Activated CD8-positive, alpha-beta memory T cell treated with anti-CD3 and anti-CD28 coated beads for 1 hour (primary cell): ENCODE measurements at places on chromosomes 6 and 20.

DNA sequence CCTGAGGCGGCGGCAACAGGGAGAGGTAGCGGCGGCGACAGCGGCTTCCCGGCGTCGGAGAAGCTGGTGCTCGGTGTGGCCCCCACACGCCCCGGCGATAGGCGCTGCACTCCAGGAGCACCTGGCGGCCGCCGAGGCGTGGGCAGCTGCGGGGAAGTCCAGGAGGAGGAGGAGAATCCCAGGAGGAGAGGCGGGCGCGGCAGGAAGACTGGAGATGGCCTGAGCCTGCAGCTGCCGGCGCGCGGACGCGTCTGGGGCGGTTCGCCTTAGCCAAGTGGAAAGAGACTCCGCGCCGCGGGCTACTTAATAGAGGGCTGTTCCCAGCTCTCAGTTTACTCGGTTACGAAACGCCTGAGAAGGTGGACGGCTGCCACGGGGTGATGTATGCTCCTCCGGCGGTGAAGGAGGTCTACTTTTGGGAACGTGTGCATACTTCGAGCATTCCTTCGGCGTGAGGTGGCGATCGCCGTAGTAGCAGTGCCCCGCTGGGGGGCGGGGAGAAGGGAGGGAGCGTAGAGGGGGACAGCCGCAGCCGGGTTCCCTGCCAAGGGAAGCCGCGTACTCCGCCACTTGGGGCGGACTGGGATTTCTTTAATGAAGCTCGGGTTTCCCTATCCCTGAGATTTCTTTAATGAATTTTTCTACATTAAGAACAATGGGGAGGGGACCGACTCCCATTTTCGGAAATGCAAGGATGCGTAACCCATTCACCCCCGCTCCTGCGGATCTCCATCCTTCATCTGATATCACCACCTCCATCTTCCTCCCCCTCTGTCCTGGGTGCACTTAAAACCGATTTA is at the start of gene COL12A1:
TSS of gene COL12A1 (minus strand) at position 278 of the 800 bp plus-strand sequence. CDS start 3,261 bp downstream, outside the sequence.
- no peak for DNase-seq

DNA sequence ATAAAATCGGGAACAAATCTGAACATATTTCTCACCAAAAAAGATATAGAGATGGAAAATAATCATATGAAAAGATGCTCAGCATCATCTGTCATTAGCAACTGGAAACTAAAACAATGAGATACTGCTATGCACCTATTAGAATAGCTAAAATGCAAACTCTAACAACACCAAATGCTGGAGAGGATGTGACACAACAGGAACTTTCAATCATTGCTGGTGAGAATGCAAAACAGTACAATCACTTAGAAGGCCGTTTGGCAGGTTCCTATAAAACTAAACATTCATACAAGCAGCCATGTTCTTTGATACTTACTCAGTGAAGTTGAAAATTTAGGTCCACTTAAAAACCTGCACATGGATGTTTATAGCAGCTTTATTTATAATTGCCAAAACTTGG is 67.0 kb downstream of the FAM50B start:
- no peak for DNase-seq

GRCh38 chr6:33995309-33996119 is 150.4 kb downstream of the GRM4 start:
- no peak for DNase-seq

GRCh38 chr6:138785980-138786379 is 9.9 kb upstream of the ECT2L start:
- DNase-seq = no peak

- DNase-seq = no peak
These were observed 15.2 kb downstream of the GTPBP2 start for GRCh38 chr6:43613721-43614395.

DNA sequence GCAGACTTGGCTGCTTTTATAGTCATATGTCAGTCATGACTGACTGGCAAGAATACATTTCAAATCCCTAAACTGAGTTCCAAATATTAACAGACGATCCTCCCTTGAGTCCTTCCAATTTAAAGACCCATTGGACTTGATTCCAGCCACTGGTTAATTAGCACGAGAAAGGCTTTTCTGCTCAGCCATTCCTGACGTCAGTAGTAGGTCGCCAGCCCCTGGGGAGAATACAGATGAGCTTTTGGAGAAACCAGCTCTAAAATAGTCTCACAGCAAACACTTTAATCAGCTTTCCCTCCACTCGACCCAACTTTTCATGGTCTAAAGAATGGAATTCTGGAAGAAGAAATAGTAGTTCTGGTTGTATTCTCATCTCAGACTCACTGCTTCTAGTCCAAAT is 91.6 kb downstream of the SLC22A3 start:
- no peak for DNase-seq

- DNase-seq = no peak
These were observed 46.7 kb downstream of the TRERF1 start for GRCh38 chr6:42405021-42405420.

DNA sequence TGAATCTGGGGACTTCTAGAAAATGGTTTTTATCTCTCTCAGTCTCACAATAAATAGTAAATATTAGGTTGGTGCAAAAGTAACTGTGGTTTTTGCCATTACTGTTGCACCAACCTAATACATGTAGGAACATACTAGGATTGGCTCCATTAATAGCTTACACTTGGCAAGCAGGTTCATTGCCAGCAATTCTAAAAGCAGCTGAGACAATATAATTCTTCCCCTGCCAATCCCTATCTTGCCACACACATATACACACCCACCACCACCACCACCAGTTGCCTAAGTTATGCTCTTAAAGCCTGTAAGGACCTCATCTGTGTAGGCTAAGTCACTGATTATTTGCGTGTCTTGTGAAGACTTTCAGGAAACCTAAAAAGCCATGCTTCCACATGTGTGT is 145.1 kb downstream of the KIF16B start:
- no peak for DNase-seq

DNA sequence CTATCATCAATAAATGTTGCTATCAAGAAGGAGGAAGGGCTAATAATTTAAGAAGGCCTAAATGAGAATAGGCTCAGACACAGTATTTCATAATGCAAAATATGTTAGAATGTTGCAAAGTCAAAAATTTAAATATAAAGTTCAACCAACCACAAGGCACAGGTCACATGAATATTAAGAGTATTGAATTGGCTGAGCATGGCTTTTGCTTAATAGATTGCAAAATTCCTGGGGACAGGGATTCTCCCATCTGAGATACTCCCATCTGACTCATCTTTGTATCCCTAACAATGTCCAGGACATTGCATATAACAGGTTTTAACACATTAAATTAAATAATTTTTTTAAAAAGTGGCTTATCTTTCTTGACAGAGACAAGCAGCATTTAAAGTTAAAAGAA is 32.9 kb upstream of the UTRN start:
- DNase-seq = no peak

- DNase-seq = no peak
These were observed 2.3 kb upstream of the SIRPB2 start for GRCh38 chr20:1493536-1493935.

DNA sequence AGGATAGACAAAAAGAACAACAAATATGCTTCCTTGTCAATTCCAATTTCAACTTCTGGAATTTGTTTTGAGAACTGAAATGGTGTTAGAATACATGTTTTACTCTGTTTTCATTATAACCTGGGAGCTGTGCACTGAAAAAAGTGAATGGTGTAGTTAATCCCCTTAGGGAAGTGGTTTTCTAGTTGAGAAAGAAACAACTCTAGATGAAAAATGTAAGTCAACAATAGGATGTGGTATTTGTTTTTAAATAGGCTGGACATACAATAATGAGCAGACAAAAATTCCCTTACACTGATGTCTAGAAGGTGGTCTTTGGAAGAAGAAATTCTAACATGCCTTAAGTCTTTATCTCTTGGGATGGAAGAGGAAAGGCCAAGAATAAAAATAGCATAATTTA is 59.9 kb upstream of the TINAG start:
- DNase-seq = no peak

DNA sequence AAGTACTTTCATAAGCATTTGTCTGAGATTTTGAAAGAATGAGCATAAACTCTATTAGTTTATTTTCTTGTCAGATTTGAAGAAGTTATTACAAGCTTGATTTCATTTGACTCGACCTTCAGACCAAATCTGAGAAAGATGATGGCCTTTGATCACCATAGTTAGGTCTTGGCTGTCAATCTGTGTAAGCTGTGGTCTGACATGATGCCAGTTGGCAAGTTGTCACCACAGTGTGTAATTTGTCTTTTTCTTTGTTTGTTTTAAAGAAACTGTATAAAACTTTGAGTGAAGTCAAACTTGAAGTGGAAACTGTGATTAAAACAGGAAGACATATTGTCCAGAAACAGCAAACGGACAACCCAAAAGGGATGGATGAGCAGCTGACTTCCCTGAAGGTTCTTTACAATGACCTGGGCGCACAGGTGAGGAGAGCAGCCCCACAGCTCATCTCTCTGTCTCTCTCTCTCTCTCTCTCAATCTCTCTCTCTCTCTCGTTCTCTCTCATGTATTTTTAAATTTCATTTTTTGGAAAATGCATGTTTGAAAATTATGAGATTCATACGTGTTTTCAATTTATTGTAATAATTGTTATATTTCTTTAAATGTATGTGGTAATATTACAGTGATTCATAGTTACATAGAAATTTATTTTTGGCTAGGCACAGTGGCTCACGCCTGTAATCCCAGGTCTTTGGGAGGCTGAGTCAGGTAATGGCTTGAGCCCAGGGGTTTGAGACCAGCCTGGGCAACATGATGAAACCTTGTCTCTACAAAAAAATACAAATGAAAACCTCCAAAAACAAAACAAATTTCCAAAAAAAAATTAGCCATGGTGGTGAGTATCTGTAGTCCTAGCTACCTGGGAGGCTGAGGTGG is 208.1 kb downstream of the UTRN start:
- DNase-seq = no peak

- no peak for DNase-seq
These were observed 294.7 kb downstream of the FRK start for GRCh38 chr6:115765966-115766365.

DNA sequence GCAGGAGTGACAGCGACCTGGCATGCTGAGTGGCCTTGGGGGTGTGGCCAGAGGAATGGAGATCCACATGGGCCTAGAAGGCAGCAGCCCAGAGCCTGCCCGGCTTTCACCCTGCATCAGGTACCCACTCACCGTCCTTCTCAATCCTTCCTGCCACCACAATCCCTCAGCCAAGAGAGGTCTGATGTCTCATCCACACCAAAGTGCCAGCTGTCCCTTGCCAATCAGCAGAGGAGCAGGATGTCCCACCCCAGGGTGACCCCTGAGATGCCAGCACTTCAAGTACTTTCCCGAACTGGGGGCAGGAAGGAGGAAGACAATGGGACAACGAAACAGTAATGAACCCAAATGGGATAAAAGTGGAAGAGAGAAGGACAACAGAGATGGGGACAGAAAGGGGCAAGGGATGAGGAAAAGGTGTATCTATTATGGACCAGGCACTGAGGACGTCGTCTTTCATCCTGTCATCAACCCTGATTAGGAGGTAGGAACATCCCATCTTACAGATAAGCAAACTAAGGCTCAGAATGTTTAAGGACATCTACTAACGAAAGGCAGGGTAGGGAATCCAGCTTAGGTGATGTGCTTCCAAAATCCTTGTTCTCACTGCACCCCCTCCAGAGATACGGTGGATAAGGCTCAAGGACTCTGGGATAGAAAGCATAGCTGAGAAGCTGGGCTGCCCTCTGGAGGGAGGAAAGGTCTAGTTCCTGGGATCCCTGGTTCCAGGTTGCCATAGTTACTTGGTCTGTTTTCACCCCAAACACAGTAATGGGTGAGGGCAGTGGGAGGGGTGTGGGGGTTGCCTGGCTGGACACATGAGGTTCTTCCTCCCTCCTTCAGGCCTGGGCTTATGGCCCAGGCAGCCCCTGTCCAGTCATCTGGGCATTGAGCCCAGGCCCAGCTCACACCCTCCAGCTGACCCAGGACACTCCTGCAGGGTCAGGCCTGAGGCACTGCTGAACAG is 4.5 kb upstream of the TNXB start:
- no peak for DNase-seq

- DNase-seq = no peak
These were observed 1.5 kb downstream of the ARID1B start for GRCh38 chr6:156778454-156779205.

- no peak for DNase-seq
These were observed 250.3 kb downstream of the TTLL2 start for GRCh38 chr6:167575158-167575696.

DNA sequence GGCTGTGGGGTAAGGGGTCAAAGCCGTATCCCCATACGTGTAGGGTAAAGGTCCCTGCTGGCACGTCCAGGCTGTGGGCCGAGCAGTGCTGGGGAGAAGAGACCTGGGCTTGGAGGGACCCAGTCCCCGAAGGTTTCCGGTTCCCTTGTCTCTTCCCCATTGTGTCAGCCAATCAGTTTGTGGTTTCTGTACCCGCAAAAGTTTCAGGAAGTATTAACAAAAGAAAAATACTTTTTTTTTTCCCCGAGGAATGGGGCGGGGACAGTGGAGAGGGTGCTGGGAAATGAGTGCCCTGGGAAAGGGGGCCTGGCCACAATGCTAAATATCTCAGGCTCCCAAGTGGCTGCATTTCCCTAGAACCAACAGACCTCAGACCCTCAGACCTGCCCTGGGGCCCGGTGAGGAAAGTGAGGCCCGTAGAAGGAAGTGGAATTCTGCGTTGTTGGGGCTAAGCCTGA is 15.2 kb upstream of the AMD1 start:
- no peak for DNase-seq

DNA sequence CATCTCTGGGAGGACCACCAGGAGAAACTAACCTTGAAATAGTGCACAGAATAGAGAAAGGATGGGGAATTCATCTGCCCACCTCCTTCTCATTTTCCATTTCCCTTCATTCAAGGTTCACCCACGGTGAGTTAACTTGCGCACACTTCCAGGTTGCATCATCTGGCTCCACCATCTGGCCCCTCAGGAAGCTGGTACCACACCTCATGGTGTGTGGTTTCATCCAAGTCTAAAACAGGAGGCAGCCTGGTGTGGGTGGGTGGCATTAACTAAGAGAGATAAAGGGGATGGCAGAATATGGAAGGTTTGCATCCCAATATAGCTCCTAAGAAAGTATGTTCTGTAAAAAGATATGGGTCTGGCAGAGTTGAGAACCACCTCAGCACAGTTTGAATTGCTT is 3.8 kb downstream of the ZNF334 start:
- DNase-seq = no peak
